ENCODE measurements at places on chromosomes 7 and 10.

DNA sequence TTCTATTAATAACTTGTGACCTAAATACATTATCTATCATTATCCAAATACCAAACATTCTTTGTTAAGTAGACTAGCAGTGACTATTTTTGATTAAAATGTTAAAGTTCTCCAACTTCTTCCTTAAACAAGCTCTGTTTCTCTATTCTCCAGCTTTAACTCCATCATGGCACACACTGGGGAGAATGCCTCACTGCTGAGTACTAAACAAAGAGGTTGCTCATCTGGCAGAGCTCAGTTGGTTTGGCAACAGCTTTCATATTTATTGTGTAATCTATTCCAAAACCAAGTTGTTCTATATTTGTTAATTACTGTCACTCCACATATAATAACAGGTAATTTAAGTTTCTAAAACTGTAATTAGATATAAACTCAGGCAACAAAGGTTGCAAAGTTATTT lies 89.6 kb downstream of the USP6NL start:
- no peak for DNase-seq

GRCh38 chr10:43955978-43956377 lies 307.3 kb upstream of the ZNF32 start:
- DNase-seq = no peak

DNA sequence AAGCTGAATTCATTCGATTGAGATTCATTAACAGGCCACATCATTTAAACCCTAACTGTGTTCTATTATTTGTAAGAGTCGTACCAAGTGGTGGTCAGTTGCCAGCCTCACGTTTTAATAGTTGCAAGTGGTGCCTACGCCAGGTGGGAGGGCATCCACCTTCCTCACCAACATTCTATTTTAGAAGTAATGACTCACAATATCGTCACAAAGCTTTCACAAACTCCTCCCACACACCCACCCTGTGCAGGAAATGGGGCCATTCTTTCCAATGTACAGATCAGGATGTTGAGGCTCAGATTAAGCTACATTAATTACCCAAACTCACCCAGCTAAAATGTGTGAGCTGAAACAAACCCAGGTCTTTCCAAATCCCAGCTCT lies 77.3 kb upstream of the SAMD8 start:
- no peak for DNase-seq

DNA sequence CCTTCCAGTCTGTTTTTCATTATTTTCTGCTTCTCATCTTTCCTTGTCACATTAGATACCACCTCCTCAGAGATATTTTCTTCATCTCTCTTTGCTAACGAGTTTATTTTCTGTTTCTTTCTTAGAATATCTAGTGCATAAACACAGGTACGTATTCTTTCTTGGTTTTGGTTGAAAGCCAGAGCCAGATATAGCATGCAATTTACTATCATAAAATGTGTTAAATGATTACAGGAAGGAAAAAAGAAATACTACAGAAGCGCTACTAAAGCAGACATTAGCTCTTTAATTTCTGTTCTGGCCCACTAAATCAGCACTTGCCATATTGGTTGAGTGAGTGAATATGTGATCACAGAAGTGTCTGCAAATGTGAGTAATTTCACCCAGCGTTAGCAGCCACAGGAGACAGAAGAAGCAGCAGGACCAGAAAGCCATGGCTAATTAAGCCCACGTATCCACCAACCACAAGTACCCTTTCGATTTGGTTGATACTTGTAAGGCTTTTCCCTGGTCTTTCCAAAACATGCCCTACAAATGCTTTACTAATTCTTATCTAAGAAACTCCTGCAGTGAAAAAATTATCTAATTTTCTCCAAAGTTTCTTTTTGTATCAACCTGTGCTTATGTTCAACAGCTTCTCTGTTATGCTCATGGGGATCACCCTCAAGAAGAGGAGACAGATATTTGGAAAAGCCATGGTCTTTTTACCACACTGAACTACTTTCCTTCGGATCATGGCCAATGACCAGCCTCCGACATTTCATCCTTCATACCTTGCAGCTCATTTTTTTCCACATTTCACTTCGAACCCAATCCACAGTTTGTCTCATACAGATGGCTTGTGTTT lies 23.1 kb upstream of the MACC1 start:
- DNase-seq = no peak

- no peak for DNase-seq
Observed at GRCh38 chr7:6590645-6591110, 857 bp downstream of the INTS15 start.

- peak; percentile 59 for DNase-seq
Observed at GRCh38 chr7:149456506-149457421, 4.1 kb downstream of the ZNF777 start.

DNA sequence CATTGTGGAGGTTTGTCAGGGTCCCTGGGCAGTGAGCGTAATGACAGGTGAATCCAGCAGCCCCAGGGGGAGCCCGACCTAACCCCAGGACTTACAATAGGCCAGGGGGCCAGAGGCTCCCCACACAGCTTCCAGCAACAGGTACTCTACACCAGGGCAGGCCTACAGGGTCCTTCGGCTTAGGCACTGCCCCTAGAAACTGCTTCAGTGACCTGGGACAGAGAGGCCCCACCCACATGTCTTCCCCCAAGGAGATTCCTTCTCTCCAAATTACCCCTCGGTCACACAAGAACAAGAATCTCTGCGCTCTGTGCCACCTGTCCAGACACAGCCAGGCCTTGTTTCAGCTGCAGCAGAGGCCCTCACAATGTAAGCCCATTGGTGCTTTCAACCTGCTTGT lies 24.4 kb downstream of the SKIDA1 start:
- no peak for DNase-seq

GRCh38 chr7:129780974-129781927 lies 169.7 kb downstream of the NRF1 start:
- no peak for DNase-seq

DNA sequence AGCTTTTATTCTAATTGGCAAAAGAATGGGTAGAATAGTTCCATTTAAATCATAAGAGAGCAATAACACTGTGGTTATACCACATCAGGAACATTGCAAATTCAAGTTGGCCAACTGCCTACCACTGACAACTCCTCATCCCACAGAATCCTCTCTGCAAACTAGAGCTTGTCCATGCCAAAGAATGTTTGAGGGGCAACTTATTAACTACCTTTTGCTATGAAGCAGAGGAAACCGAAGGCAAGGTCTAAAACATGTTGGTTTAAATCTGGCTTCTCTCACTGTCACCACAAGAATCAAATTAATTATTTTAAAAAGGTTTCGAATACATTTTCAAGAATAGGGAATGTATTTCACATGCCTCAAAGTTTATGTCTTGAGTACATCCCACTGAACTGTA lies 36.0 kb downstream of the RHOBTB1 start:
- DNase-seq = no peak

GRCh38 chr10:4652111-4653010 lies 173.6 kb upstream of the AKR1E2 start:
- DNase-seq = no peak

GRCh38 chr7:95324431-95324830 lies at the start of gene PON1:
Gene PON1 (minus strand): TSS chr7:95324532. CDS start chr7:95324475, 57 bp downstream.
- no peak for DNase-seq

GRCh38 chr10:18860631-18861240 lies 187.9 kb upstream of the MALRD1 start:
- DNase-seq = no peak

DNA sequence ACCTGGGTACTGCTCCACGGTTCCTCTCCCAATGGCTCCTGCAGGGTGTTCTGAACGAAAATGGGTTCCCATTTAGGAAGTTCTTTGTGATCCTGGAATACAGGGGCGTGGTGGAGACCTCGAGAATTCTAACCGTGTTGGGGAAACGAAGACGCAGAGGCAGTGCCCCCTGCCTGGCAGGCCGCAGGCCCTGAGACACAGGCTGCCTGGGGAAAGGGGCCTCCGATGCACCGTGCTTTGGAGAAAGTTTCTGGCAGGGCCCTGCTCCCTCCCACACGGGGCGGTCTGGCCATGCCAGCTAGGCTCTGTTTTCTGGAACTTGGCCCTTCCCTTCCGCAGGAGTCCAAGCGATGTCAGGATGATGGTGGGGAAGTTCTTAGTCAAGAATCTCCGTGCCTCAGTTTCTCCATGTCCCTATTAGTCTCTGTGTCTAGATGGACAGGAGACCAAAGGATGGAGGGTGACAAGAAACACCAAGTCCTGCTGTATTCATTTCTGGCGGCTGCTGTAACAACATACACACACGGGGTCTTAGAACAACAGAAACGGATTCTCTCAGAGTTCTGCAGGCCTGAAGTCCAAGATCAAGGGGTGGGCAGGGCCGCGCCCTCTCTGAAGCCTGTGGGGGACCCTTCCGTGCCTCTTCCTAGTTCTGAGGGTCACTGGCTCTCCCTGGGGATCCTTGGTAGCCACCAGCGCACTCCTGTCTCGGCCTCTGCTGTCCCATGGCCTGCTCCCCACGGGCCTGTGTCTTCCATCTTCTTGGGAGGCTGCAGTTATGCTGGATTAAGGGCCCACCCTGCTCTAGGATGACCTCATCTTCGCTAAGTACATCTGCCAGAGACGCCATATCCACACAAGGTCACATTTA lies 27.7 kb downstream of the PRKAG2 start:
- DNase-seq = no peak

DNA sequence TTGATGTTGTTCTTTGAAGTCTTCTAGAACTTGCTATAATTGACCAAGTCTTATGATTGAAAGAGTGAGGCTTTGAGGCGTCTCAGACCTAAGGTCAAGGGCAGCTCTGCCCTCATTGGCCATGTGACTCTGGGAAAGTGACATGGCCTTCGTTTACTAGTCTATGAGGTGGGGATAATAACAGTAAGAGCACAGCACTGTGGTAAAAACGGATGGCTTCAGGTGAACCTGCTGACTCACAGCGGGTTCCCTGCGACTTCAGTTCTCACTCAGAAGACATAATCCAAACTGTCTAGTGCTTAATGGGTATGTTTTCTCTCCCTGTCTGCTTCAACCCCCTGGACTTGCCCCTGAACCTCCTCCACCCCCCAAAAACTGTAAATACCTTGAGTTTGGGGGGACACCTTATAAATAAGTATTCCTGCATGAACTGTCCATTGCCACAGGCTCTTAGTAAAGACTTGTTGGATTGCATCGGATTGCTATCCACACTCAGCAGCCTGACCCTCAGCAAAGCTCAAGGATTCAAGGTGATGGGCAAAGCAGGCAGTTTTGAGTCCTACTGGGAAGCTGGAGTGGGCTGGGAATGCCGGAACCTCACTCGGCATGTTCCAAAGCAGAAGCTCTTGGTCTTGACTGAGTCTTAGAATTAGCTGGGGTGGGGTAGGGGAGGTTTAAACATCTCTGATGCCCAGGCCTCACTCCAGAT lies 304.6 kb downstream of the KLF6 start:
- no peak for DNase-seq

DNA sequence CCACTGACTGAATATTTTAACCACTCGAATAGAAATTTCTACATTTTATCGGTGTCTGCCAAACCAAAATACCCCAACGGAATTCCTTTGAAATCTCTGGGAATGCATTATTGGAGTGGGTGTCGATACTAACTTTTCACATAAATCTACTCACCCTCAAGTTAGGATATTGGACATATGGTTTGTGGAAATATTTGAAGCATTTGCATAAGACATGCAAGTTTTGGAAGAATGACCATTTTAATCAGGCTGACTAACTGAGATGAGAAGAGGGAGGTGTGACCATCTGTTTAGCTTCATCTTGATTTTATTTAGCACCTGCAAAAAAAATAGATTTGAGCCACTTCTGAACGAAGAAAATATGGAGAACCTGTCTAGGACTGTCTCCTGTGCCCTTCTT lies 61.2 kb downstream of the KLF6 start:
- no peak for DNase-seq

Measured in lower leg skin (tissue), 4 donors.